ENCODE measurements at places on chromosomes 1 and 21.

DNA sequence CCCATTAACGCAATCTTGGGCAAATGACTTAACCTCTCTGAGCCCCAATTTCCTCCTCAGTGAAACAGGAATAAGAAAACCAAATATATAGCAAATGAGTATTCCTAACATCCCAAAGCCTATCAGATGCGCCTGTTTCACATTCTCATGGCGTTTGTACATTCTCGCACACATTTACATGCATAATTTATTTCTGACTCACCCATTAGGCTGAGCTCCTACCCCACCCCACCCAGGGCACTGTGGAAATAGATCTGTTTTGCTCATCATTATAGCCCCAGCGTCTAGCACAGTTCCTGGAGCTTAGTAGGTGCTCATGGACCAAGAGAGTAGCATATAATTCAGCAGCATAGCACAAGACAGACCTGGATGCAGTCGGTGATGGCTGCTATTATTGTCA, 146.1 kb upstream of the VANGL1 start:
- DNase-seq: no peak

DNA sequence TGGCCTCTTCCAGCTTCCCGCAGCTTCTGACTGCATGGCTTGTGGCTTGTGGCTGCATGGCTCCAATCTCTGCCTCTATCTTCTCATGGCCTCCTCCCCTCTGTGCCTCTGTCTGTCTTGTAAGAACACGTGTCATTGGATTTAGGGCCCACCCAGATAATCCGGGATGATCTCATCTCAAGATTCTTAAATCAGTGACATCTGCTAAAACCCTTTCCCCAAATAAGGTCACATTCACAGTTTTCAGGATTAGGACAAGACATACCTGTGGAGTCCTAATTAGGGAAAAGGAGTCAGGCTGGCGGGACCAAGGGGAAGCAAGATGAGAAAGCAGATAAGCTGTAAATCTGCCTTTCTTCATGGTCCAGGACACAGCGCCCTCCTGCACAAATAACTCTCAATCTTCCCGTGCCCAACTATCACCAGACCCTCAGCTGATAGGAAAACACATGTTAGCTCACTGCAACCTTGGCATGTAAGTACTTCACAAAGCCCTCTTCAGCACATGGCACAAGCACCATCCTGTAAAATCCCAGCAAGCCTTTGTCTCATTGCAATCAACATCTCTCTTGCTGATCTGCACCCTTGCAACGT, 82.2 kb downstream of the SPSB1 start:
- DNase-seq: no peak

- DNase-seq: no peak
These were observed 33.8 kb upstream of the FGGY start for GRCh38 chr1:59263111-59263510.

DNA sequence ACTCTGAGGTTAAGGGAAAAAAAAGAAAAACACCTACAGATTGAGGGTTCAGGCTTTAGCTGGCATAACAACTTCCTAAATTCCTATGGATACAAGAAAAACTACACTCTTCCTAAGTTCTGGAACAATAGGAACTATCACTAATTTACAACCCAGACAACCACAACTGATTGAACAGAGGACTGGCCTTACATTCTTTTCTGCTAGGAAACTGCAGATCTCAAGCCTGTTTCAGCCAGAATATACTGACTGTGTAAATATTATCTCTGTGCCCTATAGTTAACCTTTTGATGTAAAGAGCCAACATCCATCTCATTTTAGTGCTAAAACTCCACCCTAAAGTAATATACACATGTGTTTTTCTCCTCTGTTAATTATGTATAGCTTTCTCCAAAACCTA, 1186.5 kb upstream of the TMPRSS15 start:
- no peak for DNase-seq

DNA sequence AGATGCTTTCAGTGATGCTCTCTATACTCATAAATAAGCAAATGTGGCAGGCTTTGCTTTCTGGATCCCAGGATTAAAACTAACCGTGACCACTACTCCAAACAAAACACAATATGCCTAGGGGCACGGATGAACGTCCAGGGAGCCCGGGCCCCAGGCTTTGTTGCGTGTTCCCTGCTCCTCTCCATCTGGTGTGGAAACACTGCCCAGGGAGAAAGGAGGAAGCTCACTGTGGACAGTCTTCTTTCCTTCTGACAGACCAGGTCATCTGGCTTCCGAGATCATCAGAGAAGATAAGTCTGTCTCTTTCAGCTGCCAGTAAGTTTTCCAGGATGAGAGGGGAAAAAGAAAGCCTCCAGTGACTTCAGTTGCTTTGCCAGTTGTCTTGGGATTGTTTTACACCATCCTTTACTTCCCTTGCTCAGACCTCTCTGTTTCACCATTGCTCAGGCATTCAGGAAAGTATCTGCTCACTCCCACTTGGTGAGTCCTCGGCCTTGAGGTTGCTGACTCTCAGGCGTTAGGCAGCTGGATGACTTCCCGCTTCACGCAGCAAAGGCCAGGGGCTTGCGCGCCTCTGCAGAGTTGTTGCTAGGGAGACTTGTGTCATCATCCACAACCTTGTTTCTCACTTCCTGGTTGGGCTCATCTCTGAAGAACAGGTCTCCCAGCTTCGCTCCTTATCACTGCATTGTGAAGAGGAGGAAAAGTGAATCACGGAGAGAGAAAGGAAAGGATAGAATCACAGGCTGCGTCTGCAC, 20.6 kb upstream of the PGD start:
- DNase-seq: no peak

GRCh38 chr1:226952118-226952441, 12.0 kb downstream of the COQ8A start:
- no peak for DNase-seq

GRCh38 chr1:244050835-244051444, at the start of gene ZBTB18:
ZBTB18 (plus strand) TSS chr1:244051283; CDS start chr1:244051432, 149 bp downstream.
- DNase-seq: no peak

GRCh38 chr1:165842671-165843129, 15.3 kb downstream of the UCK2 start:
- DNase-seq: no peak

DNA sequence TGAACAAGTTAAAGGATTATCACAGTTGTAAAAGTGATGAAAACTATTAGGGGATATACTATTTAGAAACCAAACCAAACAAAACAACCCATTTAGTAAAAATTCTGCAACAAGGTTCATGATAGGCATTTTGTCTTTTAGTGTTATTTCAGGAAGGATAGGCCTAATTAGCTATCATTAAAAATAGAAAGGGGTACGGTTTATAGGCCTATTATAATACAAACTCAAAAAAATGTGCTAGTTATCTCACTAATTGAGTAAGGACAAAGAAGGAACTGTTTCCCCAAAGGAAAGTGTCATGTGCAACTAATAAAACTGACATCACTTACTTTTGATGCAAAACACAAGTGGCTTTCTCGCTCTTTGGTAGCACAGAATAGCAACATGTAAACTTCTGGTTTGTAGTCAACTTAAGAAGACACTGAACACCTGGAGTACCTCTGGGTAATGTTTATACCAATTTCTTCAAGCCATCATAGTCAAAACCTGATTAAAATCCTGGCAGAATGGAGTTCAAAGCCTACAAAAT, 28.5 kb downstream of the SLC16A1 start:
- DNase-seq: no peak

DNA sequence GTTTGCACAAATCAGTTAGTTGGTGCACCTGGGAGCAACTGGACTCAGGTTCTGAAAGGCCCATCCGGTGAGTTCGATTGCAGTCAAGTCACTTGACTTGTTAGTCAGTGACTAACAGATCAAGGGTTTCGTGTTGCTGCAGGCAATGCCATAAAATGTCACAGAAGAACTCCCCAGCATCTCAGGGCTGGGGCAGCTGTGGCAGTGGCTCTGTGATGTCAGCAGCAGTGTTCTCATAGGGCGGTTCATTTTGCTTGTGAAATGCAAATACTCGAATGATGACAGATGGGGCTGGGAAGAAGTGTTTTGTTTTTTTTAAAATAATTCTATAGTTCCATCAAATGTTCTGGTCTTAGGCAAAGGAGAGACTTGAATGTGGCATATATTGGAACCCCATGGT, 287.8 kb downstream of the LMX1A start:
- no peak for DNase-seq

GRCh38 chr1:225304996-225305395, 122.8 kb downstream of the LBR start:
- DNase-seq: no peak

GRCh38 chr1:79501153-79501552, 494.6 kb upstream of the ADGRL4 start:
- DNase-seq: no peak

DNA sequence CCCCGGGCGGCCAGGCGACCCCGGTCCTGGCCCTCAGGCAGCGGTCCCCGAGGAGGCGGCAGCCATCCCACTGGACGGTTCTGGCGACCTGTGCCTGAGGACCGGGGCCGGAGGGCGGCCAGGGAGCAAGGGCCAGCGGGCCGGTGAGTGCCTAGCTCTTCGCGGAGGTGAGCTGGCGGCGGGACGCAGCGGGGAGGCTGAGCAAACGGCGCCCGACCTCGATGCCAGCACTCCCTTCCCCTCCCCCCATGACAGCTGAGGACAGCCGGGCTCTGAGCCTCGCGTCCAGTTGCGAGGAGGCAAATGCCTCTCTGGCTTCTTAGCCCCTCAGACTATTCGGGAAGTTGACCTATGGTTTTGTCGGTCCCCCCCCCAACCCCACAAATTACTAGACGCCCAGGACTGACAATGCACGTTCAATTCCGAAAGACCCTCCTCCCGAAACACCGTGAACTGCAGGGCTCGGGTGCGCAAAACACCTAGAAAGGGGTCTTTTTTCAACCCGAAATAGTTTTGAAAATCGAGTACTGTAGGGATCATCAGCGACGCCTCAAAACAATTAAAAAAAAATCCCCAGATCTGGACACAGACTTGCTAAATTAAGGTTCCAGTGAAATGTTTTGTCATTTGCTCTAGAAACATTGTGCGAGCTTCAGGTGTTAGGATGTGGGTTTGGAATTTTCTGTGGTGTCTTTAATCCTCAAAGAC, 8.3 kb downstream of the CDKN2C start:
- DNase-seq: peak; percentile 22

DNA sequence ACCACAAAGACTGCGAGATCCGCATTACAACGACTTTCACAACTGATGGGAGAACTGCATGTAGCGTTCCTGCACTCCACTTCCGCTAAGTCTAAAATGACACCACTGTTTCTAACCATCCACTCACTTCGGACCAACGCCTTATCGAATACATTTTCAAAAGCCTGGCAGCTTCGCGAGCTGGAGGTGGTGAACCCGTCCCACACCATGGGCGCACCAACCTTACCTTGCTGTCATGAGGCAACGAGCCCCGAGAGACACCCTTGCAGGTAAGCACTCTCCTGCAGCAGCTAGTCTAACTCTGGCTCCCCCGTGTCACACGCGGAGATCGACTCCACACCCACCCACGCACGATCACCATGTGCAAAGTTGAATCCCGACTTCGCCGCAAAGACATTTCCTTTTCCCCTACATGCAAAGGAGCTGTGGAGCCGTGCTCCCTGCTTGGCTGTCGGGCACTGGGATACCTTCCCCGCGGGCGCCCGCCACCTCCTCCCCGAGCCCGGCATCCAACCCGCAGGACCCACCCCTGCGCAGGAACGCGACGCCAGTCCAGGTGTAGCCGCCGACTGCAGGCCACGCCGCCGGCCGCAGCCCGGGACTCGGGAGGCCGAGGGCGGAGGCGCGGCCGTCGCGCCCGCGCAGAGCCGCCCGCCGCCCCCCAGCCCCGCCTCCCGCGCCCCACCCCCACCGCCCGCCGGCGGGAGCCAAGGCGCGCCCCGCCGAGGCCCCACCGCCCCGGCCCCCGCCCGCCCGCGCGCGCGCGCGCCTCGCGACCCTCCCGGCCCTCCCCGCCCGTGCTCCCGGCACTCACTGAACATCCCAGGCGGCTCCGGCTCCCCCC, 629 bp downstream of the TAF5L start:
- peak; percentile 63 for DNase-seq

- no peak for DNase-seq
These were observed 157.3 kb upstream of the RUNX1 start for GRCh38 chr21:35206141-35207125.

GRCh38 chr1:22236900-22237299, 94.0 kb upstream of the WNT4 start:
- no peak for DNase-seq

GRCh38 chr1:164794356-164794755, 235.4 kb downstream of the PBX1 start:
- DNase-seq: no peak

DNA sequence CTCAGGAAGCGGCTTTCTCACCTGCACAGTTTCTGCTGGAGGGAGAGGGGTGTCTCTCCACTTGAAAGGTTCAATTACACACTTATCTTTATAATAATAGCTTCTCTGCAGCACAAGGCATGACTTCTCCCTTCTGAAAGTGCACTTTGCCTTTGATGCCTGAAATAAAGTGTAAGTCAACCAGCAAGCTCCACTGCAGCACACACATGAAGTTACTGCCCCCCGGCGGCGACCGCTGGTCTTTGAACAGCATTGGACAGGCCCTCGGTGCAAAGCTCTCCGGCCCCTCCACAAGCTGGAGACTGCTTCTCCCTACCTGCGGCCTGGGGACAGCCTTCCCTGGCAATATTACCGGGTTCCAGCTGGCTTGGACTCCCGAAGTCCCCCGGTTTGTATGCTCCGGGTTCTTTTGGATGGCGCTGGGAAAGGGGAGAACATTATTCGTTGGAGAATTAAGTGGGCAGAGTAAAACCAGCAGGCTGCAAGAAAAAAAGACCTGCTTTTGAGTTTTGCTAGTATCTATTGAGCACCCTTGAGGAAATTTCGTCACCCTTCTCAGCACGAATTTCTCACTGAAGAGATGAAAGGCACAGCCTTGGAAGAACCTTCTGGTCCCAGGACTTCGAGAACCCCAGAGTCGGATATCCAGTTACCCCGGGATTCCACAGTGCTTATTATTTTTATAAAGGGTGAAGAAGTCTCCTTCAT, 11.8 kb downstream of the RCAN1 start:
- DNase-seq: peak; percentile 43

GRCh38 chr21:35850029-35850428, 210.3 kb downstream of the SETD4 start:
- no peak for DNase-seq

DNA sequence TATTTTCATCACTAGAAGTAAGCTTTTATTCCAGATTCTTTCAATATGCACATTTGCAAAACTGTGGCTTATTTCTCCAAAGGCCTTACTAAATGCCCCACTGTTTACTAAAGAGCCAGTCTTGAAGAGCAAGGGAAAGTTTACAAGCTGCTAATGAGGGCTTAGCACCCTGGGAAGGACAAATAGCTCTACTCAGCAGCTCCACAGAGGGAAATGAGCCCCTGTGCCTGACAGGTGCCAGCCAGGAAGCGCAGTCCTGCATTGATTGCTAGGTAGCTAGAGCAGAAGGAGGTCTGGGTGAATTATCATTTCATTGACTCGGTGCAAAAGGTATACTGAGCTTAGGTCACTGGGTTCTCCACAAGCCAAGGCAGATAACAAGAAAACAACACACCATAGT, 307.0 kb downstream of the SETD4 start:
- DNase-seq: no peak

DNA sequence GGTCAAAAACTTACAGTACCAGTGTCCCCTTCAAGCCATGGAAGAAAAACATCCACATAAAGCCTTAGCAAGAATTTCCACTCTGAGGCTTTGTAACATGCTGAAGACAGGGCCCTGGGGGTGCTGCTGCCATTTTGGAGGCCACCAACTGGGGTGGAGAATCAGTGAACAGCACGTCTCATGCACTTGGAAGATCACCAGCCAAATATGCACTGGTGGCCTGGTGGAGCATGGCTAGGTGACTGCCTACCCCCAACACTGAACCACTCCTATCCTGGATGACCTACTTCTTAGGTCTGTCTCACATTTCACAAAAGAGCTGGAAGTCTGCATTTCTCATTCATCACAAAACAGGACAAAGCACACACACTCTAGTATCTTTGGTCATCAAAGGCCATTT, 126.4 kb downstream of the COL24A1 start:
- no peak for DNase-seq

- peak; percentile 12 for DNase-seq
These were observed 93.0 kb downstream of the EVI5 start for GRCh38 chr1:92691925-92692324.

Measured in GM12891 (cell line).